ENCODE measurements at places on chromosomes 4 and X.

DNA sequence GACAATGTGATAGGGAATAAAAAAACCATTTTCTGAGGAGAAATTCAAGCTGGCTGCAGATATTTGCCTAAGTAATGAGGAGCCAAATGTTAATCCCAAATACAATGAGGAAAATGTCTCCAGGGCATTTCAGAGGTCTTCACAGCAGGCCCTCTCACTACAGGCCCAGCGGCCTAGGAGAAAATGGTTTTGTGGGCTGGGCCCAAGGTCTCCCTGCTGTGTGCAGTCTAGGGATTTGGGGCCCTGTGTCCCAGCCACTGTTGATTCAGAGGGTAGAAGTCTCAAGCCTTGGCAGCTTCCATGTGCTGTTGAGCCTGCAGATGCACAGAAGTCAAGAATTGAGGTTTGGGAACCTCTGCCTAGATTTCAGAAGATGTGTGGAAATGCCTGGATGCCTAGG is 778.7 kb downstream of the CENPC start:
- no peak for DNase-seq

DNA sequence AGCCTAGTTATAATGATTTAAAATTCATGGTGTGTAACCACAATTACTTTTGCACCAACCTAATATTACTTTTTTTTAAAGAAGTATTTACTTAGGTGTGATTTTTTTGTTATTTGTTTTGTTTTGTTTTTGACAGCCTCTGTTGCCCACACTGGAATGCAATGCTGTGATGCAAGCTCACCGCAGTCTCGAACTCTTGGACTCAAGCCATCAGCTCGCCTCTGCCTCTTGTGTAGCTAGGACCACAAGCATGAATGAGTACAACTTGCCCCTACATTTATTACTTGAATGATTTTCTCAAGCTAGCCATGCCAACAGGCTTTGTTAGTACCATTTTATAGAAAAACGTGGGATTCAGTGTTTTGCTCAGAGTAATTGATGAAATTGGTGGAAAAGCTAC is 488.8 kb upstream of the CPEB2 start:
- DNase-seq, result no peak

GRCh38 chrX:26672571-26672970 is 456.6 kb downstream of the MAGEB5 start:
- DNase-seq, result no peak

GRCh38 chrX:106168107-106168506 is at the start of gene PWWP3B:
Gene PWWP3B, plus strand, starts transcription at chrX:106168305. Its CDS starts 37,128 bp downstream, at chrX:106205433.
- peak; percentile 21 for DNase-seq

DNA sequence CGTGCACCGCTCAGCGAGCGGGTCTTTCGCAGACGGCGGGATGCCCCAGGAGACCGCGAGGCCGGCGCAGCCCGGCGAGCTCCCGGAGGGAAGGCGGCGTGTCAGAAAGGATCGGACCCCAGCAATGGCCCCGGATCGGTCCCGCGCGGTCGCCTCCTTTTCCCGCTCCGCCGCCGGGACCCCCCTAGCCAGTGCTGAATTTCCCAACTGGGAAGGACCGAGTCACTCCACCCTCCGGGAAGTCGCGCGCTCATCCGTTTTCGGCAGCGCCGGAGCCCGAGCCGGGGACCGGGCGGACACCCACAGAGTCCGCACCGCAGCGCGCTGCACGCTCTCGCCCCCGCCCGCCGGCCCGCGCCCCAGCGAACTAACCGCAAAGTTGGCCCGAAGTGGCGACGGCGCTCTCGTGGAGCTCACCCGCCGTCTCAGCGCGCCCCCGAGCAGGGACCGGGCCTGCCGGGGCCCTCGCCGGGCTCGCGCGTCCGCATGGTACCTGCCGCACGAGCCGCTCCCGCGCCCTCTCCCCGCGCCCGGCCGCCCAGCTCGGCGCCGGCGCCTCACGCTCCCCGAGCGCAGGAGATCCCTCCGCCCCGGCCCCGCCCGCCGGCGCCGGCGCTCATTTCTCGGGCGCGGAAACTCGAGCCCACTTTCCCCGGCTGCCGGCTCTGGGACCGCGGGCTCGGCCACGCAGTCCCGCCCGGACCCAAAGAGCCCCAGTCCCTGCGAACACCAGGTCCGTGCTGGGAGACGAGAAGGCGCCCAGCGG is at the start of gene FAT1:
TSS of gene FAT1 (minus strand) at position 565 of the 766 bp plus-strand sequence. CDS start 14,029 bp downstream, outside the sequence.
- peak; percentile 40 for DNase-seq

DNA sequence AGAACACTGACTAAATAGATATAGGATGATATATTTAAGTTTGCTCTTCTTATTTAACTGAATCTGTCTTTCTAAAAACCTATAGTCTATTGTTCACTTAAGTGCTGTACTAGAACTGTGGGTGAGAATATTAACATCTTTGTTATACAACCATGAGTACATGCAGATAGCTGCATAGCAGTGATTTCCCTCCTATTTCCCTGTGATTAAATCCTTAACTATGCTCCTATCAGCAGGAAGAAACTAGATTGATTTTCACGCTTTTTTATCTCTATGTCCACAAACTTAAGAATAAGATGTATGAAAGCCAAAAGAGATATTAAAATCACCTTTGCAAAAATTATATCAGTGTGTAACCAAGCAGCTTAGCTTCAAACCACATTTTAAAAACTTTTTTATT is 11.3 kb upstream of the UGT2A3 start:
- no peak for DNase-seq

DNA sequence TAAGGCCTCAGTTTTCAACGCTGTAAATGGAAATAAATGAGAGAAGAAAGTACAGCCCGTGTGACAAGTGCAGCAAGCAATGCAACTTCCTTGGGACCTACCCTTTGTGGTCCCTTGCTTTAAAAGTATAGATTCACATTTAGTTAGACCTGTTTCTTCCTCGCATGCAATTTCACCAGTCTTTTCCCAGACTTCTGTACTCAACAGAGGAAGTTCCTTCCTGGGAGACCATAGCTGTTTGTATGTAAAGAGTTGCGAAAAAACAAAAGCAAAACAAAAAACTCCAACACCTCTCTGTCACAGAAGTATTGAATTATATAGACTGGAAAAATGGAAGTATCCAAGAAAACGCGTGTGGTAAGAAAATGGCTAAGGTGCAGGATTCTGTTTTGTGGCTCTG is 1.1 kb upstream of the IRF2 start:
- no peak for DNase-seq

DNA sequence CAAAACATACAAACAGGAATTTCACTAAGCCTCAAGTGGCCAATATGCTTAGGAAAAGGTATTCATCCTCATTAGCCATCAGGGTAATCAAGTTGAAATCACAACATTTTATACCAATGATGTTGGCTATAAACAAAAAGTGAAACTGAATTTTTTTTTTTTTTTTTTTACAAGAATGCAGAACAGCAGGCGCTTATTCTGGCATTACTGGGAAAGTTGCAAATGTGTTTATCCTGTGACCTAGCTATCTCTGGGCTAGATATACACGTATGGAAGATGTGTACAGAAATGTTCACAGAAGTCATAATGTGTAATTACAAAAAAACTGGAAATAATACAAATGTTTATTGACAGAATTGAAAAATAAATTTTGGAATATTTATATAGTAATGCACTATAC is 1430.4 kb upstream of the TENM3 start:
- no peak for DNase-seq

- peak; percentile 56 for DNase-seq
Observed at GRCh38 chrX:103585411-103586313, at the start of gene TCEAL4. Gene TCEAL4, plus strand, starts transcription at chrX:103585515. Its CDS starts 1,161 bp downstream, at chrX:103586676.

DNA sequence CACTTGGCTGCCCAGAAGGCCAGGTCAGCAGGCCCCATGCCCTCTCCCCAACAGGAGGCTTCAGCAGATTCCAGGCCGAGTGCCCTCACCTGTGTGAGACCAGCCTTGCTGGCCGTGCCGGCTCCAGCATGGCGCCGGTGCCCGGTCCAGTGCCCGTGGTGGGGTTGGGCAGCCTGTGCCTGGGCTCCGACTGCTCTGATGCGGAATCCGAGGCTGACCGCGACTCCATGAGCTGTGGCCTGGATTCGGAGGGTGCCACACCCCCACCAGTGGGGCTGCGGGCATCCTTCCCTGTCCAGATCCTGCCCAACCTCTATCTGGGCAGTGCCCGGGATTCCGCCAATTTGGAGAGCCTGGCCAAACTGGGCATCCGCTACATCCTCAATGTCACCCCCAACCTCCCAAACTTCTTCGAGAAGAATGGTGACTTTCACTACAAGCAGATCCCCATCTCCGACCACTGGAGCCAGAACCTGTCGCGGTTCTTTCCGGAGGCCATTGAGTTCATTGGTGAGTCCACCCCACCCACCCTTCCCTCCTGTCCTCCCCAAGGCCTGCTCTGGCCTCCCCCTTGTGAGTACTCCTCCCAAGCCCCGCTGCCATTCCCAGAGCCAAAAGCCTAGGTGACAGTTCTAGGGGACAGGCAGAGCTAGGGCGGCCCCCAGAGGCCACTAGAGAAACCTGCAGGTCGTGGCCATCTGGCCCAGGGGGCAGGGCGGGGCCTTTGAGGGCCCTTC is 2.3 kb downstream of the DUSP9 start:
- no peak for DNase-seq

DNA sequence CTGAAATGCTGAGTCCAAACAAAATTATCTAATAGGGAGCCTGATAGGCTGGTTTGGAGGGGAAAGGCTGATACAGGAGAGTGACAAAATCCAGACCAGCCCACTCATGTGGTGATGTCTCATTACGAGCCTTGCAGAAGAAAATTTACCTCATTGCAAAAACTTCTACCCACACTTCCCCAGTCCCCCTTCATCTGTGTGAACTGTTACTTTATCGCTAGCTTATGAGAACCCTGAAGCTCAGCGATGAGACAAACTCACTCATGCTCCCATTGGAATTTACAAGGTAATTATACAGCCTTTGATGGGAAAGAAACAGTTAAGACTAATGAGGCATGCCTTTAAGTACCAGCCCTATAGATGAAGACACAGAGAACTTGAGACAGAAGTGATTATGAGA is 76.1 kb downstream of the ARHGAP6 start:
- no peak for DNase-seq

- DNase-seq, result no peak
Observed at GRCh38 chr4:153418558-153418957, 47.6 kb upstream of the TMEM131L start.

GRCh38 chrX:53422861-53423306 is at the start of gene RIBC1:
Gene RIBC1, plus strand, starts transcription at chrX:53422873. Its CDS starts 3,404 bp downstream, at chrX:53426277.
- DNase-seq, result no peak

GRCh38 chrX:13747836-13748235 is 13.3 kb downstream of the OFD1 start:
- no peak for DNase-seq

GRCh38 chrX:154827194-154828015 is 7.1 kb downstream of the SMIM9 start:
- no peak for DNase-seq

GRCh38 chrX:54695816-54696487 is 102.1 kb downstream of the ITIH6 start:
- no peak for DNase-seq

DNA sequence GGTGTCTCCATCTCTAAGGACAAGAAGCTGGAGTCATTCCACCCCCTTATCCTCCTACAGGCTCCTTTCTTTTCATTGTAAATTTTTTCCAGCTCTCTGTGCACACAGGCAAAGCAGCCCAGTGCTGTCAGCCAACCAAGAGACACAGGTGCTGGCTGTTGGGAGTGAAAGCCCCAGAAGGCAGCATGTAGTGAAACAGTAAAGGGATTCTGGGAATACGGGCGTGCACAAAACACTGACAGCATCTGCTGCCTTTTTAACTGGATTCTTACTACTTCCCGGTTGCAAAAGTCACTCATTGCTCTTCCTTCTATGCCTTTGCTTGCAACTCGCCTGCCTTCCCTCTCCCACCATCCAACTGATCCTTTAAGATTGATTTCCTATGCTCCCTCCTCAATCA is 208.6 kb upstream of the PRPS2 start:
- no peak for DNase-seq

DNA sequence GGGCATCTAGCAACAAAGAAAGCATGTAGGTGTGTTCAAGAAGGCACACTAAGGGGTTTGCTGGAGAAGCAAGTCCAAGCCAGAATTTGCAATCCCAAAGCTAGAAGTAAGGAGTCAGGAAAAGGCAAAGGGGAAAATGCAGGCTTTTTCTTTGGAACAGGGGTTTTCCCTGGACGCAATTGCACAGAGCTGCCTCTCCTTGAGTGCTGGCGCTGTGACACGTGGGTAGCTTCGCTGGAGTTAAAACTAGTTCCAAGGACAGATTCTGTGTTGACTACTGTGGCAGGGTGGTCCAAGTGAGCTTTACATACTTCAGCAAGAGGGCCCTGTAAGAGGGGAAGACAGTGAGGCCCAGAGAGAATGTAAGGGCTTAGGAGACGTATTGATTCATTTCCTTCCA is 277.1 kb downstream of the ADGRA3 start:
- no peak for DNase-seq

DNA sequence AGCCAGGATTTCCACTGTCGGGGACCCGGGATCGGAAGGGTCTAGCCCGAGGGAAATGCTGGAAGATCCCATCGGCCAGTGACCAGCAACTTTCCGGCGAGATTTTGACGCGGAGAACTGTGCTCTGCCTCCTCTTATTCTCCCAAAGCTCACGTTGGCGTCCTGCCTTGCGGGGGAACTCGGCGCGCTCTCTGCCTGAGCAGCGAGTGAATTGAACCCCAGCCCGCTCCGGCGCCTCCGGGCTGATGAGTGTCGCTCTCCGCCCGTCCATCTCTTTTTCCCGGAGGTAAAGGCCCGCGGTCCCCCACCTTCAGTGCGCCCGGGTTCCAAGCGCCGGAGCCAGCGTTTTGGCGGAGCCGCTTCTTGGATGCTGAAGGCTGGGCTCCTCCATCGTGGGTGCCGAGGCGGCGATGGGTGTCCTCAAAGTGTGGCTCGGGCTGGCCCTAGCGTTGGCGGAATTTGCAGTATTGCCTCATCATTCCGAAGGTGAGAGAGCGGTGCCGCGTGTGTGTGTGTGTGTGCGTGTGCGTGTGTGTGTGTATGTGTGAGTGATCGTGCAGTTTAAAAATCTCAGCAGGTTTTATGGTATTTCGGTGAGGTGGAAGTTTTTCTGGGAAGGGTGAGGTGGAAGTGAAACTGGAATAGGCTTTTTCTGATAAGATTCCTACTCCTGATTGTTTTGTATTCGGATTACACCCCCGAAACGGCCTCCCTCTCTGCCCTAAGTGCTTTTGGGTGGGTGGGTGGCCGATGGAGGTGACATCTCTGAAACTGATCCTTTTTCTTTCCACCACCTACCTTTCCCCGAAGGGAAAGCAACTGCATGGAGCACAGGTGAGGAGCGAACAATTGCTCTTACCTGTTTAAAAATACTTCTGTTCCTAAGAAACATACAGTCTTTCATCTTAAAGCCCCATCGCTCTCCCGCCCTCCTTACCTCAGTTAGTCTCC is 752 bp downstream of the FRAS1 start:
- DNase-seq, result peak; percentile 52

- DNase-seq, result no peak
Observed at GRCh38 chr4:6991249-6991648, 51.9 kb upstream of the TADA2B start.

- no peak for DNase-seq
Observed at GRCh38 chrX:39835776-39836175, 262.0 kb downstream of the BCOR start.

DNA sequence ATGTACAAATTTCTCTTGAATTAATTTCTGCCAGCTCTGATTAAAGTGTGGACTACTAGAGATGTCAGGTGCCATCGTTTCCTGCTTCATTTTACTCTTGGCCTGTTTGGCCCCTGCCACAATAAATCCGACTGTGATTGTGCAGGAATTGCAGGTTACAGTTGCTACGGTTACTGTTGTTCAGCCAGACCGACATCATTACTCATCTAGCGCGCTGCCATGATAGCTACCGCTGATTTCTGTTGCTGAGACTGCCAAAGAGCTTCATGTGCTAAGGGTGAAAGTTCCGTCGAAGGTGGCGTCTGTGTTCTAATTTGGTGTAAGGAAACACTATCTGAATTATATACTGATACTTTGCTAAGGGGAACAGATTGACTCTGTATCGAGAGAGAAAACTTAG is 22.1 kb downstream of the SLIT2 start:
- no peak for DNase-seq

GRCh38 chrX:153968754-153969124 is 2.9 kb downstream of the HCFC1 start:
- no peak for DNase-seq

Data from tibial nerve (tissue), 4 donors.